GM23338 (cell line): ENCODE measurements at places on chromosomes 16 and 17.

GRCh38 chr17:80005360-80006338 is 30.0 kb downstream of the TBC1D16 start:
- no peaks in the 10 kb centered on the region for H3K27me3 ChIP-seq
- H3K4me1 ChIP-seq: peaks cover 8% of the 10 kb centered on the region
- no peak overlapping the region; the same call in 1 of the 2 replicates for H3K27ac ChIP-seq
- H3K36me3 ChIP-seq: no peaks in the 10 kb centered on the region; the same call in 1 of the 2 replicates
- H3K4me3 ChIP-seq: peak overlapping the region; percentile 59

DNA sequence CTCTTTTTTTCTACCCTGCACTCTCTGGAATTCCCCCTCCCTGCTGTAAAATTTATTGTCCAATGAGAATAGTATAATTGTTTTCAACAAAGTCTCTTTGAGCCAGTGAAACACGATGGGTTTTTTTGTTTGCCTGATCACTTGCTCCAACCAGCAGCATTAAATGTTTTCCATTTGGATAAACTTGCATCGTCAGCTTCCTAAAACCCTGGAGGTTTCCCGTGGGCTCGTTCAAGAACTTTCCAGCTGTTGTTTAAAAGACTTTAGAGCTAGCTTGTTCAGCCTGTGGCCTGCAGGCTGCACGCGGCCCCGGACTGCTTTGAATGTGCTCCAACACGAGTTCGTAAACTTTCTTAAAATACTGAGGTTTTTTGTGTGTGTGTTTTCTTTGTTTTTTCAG is 14.9 kb downstream of the NAGPA start:
- H3K27me3 ChIP-seq: no peaks in the 10 kb centered on the region
- no peaks in the 10 kb centered on the region for H3K4me1 ChIP-seq
- H3K27ac ChIP-seq: no peak overlapping the region
- H3K36me3 ChIP-seq: no peaks in the 10 kb centered on the region
- H3K4me3 ChIP-seq: no peak overlapping the region

GRCh38 chr16:49566432-49566831 is 192.8 kb downstream of the C16orf78 start:
- peaks cover 7% of the 10 kb centered on the region for H3K4me1 ChIP-seq
- H3K27ac ChIP-seq: no peak overlapping the region
- H3K4me3 ChIP-seq: no peak overlapping the region
- H3K27me3 ChIP-seq: no peaks in the 10 kb centered on the region

- no peaks in the 10 kb centered on the region for H3K36me3 ChIP-seq
Observed at GRCh38 chr16:86519649-86520316, 9.5 kb downstream of the FOXF1 start.

GRCh38 chr16:89473791-89474414 is 16.5 kb downstream of the ANKRD11 start:
- 0 out of 2 replicates have a peak, but pooled peaks cover 3% of the 10 kb centered on the region for H3K36me3 ChIP-seq
- H3K4me3 ChIP-seq: no peak overlapping the region
- DNase-seq: no peak
- H3K4me1 ChIP-seq: peaks cover 57% of the 10 kb centered on the region
- H3K27me3 ChIP-seq: no peaks in the 10 kb centered on the region

GRCh38 chr17:45735488-45735887 is 48.6 kb upstream of the CRHR1 start:
- H3K27me3 ChIP-seq: no peaks in the 10 kb centered on the region
- H3K4me1 ChIP-seq: no peaks in the 10 kb centered on the region

GRCh38 chr16:76464955-76465620 is 187.9 kb downstream of the CNTNAP4 start:
- H3K27ac ChIP-seq: no peak overlapping the region
- no peaks in the 10 kb centered on the region for H3K4me1 ChIP-seq
- no peaks in the 10 kb centered on the region for H3K36me3 ChIP-seq
- H3K4me3 ChIP-seq: no peak overlapping the region
- peaks cover 32% of the 10 kb centered on the region for H3K27me3 ChIP-seq

- no peak overlapping the region for H3K4me3 ChIP-seq
- no peak overlapping the region for H3K27ac ChIP-seq
- H3K36me3 ChIP-seq: no peaks in the 10 kb centered on the region
- H3K4me1 ChIP-seq: no peaks in the 10 kb centered on the region
- peak; percentile 17 for DNase-seq
- no peaks in the 10 kb centered on the region for H3K27me3 ChIP-seq
Observed at GRCh38 chr17:5527601-5528250, 41.4 kb downstream of the MIS12 start.

DNA sequence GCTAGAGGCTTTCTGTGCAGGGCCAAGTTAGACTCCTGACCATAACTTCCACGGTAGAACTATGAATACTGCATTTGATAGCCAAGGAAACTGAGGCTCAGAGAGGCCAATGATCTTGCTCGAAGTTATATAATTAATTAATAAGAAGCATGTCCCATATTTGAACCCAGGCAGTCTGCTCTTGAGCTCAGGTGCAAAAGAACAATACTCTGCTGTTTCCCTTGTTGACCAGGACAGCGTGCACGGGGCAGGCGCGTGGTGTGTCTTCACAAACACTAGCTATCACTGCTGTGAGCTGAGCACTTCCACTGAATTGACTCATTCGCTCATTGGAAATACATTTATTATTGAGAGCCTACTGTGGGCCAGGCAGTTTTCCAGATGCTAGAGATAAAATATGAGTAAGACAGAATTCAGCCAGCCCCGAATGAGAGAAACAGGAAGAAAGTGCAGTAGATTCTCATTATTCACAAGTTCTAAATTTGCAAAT is 1.6 kb downstream of the CHD9 start:
- DNase-seq: no peak
- no peaks in the 10 kb centered on the region for H3K36me3 ChIP-seq
- no peaks in the 10 kb centered on the region for H3K27me3 ChIP-seq
- peak overlapping the region; percentile 10 for H3K27ac ChIP-seq
- peak overlapping the region; percentile 73 for H3K4me3 ChIP-seq

DNA sequence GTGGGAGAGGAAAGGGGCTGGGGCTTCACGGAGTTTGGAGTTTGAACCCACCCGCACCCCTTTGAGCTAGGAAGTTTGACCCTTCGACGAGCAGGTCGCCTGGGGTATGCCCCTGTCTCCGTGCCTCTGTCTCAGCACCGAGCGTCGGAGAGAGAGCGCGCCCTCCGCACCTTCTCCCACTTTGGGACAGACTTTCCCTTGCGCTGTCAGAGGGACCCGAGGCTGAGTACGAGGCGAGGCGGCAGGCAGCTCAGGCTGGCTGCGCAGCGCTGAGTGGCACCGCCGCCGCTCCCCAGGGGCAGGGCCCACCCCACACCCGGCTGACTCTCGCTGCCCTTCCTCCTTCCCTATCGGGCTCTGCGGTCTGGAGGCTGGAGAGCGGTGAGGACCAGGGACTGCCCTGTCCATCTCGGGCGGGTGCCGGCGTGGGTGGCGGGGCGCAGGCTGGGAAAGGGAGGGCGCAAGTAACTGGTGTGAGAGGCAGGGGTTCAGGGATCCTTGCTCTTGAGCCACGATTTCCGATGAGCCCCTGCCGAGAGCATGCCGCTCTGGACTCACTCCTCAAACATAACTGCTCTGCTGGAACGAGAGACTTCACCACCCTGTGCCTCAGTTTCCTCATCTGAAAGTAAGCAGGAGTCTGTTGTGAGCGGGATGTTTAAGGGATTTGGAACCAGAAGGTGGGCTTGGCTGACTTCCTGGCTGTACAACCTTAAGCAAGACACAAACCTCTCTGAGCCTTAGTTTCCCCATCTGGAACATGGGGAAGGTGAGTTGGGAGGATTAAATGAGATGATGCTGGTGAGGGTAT is 981 bp downstream of the BEAN1 start:
- H3K4me1 ChIP-seq: peaks cover 8% of the 10 kb centered on the region
- peak; percentile 57 for DNase-seq
- no peaks in the 10 kb centered on the region for H3K36me3 ChIP-seq
- peaks cover 86% of the 10 kb centered on the region for H3K27me3 ChIP-seq
- peak overlapping the region; percentile 61 for H3K4me3 ChIP-seq

- H3K4me3 ChIP-seq: no peak overlapping the region
- H3K4me1 ChIP-seq: no peaks in the 10 kb centered on the region
- H3K36me3 ChIP-seq: peaks cover 9% of the 10 kb centered on the region; the same call in 1 of the 2 replicates
- DNase-seq: no peak
Observed at GRCh38 chr17:44077595-44077909, 7.0 kb downstream of the G6PC3 start.
